ENCODE measurements at places on chromosomes 1 and 21.

DNA sequence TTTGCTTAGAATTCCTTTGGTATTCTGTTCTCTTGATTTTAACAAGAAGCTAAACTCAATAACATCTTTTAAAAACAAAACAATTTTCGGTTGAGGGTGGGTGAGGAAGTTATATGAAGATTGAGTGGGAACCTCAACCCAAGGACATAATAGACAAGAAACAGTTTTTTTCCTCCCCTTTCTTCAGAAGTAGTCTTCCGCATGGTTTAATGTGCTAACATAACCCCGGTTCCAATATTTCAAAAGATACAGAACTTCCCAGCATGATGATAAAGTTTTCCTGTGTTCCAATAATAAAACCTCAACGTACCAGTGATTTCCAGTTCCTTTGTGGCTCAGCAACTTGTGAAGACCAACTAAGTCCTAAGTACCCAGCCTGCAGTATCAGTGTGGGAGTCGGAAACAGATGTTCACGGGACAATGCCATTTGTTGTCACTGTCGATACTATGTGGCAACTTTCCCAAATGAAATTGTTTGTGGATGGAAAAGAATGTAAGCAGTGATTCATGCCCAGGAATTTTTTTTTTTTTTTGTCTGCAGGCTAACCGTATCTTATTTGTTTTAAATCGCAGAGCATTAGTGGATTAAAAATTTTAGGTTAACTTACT lies 48.5 kb downstream of the NR5A2 start:
- no peak for DNase-seq

- no peak for DNase-seq
These were observed 42.7 kb downstream of the RHOU start for GRCh38 chr1:228778026-228778425.

- DNase-seq = no peak
These were observed 237.5 kb downstream of the TTLL7 start for GRCh38 chr1:83761167-83762038.

DNA sequence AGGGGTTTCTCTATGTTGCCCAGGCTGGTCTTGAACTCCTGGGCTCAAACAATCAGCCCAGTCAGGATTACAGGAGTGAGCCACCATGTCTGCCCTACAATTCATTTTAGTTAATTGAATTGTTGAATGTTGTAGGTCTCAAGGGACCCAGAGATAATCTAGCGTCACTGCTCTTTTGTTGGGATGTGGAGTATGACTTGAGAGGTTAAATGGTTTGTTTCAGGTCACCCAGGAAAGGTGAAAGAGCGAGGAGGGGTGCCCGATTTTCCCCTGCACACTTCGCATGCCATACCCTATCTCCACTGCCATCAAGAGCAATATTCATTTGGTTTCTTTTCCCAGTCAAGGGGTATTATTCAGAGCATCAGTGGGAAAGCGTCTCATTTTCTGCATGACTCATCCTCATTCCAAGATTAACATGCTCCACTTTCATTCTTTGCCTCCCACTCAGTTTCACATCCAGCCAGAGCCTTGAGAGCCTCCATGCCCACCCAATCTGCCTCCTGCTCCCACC lies 13.1 kb upstream of the SLC30A1 start:
- DNase-seq = no peak

- DNase-seq = no peak
These were observed 11.5 kb upstream of the VAV3 start for GRCh38 chr1:107976431-107976830.

- DNase-seq = no peak
These were observed 103.6 kb upstream of the GCLM start for GRCh38 chr1:94012708-94013366.

- no peak for DNase-seq
These were observed 22.1 kb downstream of the NEK2 start for GRCh38 chr1:211653293-211653692.

DNA sequence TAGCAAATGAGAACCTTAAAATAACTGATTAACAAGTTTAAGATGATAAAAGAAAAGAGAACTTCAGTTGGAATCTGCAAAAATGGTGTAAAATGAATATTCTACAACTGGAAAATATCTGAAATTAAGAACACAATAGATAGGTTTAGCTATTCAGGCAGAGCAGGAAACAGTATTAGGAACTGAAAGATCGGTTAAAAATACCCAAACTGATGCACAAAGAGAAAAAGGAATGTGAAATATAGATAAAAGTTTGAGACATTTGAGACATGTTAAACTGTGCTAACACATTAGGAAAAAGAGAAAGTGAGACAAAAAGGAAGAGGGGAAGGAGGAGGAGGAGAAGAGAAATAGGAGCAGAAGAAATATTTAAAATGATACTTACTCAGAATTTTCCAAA lies 12.1 kb downstream of the CD55 start:
- DNase-seq = no peak

DNA sequence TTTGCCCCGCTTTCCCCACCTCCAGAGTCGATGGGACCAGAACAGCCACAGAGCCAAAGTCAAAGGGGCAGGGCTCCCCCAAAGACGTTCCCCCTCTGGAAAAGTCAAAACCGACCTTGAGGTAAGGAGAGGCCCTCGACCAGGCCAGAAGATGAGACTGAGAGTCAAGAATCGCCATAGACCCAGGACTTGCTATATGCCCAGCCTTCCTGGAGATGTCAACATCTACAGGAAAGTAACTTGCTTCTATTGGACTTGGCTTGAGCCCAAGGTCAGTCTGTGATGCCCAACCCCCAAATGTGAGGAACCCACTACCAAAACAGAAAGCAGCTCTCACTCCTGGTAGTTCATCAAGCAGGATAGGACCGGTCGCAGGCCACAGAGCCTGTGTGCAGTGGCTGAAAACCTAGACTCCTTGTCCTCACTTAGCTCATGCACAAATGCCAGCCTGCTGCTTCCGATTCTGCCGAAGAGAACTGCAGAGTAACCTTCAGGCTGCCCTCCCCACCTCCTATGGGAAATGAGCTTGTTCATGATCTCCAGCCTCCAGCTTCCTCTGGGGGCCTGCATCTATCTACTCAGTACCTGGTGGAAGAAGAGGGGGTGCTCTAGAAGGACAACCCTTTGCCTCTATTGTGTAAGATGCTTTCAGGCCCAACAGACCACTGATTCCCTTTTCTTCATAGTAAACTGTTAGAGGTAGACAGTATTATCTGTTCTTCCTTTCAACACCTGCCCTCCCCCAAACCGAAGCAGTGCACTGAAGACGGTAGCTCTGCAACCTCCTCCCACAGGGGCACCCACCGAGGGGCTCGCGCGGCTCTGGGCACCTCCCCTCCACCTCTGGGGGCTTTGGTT lies 1.4 kb downstream of the ACOT7 start:
- peak; percentile 24 for DNase-seq

DNA sequence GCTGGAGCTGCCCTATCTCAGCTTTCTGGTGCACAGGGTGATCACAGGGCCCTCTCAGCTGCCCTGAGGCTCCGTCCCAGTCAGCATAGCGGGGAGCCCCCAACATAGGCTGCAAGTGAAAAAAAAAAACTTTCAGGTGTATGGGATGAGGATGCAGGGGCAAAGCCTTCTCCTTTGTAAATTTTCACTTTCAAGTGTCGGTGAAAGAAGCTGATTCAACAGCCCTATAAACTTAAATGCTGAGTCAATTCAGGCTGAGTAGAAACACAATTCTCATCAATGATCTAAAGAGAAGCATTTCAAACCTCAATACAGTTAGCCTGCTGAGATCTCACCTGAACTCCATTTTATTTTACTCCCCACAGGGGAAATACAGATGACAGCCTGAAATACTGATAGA lies 171.2 kb downstream of the SEC16B start:
- no peak for DNase-seq

- no peak for DNase-seq
These were observed 415.0 kb downstream of the DPYD start for GRCh38 chr1:97505816-97506215.

DNA sequence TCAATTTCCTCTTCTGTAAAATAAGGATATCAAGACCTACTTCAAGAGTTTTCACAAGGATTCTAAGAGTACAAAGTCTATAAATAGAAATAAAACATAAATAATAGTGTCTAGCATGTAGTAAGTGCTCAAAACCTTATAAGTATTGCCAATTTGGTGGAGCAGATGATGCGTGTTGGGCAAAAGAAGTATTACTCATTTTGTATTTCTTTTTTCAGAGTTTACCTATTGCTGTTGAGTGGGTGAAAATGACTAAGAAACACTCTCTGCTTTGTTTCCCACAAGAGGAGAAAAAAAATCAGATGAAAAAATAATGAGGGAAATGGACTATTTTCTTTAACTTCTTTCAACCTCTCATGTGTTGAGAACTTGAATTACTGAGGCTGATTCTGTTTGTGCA lies 103.3 kb upstream of the KCNK2 start:
- DNase-seq = no peak

- no peak for DNase-seq
These were observed 50.6 kb downstream of the LHX4 start for GRCh38 chr1:180280617-180281016.

GRCh38 chr21:38434913-38435533 lies 63.3 kb downstream of the ERG start:
- no peak for DNase-seq

- DNase-seq = no peak
These were observed 130.4 kb downstream of the RERE start for GRCh38 chr1:8687039-8687438.

GRCh38 chr1:118905196-118905595 lies 82.9 kb downstream of the TBX15 start:
- DNase-seq = no peak

DNA sequence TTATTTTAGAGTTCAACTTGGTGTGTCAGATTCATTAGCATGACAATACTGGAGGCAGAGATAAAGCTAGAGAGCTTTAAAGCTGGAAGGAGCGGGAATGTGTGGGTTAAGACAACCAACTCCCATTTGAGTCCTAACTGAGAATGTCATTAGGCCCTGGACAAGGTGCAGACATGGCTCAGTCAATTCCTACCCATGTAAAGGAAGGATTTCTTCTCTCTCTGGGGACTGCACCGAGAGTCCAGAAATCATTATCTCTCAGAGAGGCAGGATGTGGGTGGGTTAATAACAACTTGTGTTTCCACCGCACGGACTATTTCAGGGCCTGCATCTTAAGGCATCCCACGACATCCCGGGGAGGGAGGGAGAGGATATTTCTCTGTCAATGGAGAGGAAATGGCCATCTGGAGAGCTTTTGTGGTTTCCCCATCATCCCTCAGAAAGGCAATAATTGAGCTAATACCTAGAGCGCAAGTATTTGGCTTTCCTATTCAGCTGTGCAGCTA lies 46.7 kb upstream of the SARS1 start:
- no peak for DNase-seq

GRCh38 chr1:34007760-34008159 lies 143.9 kb downstream of the HMGB4 start:
- no peak for DNase-seq

DNA sequence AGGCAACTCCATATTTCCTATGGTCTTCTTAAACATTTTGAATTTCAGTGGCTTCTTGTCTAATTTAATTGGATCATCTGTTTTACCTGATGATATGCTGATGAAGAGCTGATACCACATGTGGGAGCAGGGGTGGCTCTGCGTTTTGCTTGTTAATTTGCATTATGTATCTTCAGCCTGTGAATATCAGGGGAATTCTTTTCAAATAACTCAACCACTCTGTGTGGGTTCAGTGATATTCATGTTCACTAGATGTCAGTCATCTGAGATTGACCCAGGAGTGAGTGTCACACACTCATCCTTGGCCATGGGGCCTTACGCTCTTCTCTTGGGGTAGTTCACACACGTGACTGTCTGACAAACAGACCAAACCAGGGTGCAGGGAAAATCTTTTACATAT lies 83.0 kb downstream of the FCRL5 start:
- DNase-seq = no peak

DNA sequence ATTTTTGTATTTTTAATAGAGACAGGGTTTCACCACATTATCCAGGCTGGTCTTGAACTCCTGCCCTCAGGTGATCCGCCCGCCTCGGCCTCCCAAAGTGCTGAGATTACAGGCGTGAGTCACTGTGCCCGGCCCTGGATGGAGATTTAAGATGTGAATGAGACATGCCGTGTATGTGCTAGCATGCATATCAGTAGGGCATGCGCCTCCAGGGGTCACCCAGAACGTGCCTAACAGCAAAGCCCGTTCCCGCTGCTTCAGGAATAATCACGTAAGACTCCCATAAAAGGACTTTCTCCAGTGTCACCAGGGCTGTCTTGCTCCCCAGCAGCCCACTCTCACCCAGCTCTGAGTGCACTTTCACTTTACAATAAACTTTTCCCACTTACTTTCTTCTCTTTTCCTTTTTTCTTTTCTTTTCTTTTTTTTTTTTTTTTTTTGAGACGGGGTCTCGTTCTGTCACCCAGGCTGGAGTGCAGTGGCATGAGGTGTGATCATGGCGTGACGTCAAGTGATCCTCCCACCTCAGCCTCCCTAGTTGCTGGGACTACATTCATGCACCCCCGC lies 46.9 kb upstream of the DISP3 start:
- DNase-seq = no peak

Data from hypothalamus (tissue), 51 donors.